Cardiac muscle cell (in vitro differentiated cells and primary cell): ENCODE measurements at places on chromosomes 2 and 18. TPM values are rescaled to one million over a fixed set of nuclear protein-coding genes. Genes with fewer than 3 reads are reported as not detected.
A peak's percentile ranks its signal among the peaks of the same experiment; 100 is the strongest.

- DNase-seq: peak; percentile 76
- H3K36me3 ChIP-seq: no peaks in the 10 kb centered on the region
Observed at GRCh38 chr2:11698009-11698922, 28.3 kb upstream of the NTSR2 start.

GRCh38 chr2:176172007-176172894 is 15.1 kb downstream of the HOXD3 start:
- H3K36me3 ChIP-seq: no peaks in the 10 kb centered on the region
- DNase-seq: no peak
- H3K4me3 ChIP-seq: peak overlapping the region; percentile 10
- no peaks in the 10 kb centered on the region for H3K4me1 ChIP-seq

DNA sequence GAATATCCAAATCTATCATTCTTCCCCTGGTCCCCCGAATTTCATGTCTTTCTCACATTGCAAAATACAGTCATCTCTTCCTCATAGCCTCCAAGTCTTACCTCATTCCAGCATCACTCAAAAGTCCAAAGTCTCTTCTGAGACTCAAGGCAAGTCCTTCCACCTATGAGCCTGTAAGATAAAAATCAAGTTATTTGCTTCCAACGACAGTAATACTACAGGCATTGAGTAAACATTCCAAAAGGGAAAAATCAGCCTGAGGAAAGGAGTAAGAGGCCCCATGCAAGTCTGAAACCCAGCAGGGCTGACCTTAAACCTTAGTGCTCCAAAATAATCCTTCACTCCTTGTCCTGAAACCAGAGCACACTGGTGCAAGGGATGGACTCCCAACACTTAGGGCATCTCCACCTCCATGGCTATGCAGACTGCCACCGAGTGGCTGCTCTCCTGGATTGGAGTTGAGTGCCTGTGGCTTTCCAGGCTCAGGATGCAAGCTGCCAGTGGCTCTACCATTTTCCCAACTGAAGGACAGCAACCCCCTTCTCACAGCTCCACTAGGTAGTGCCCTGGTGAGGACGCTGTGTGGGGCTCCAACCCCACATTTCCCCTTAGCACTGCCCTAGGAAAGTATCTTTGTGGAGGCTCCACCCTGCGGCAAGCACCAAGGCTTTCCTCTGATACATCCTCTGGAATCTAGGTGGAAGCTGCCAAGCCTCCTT is 16.3 kb downstream of the DTNA start:
- H3K27ac ChIP-seq: no peak overlapping the region
- H3K4me3 ChIP-seq: no peak overlapping the region
- peaks cover 7% of the 10 kb centered on the region for H3K4me1 ChIP-seq
- no peak for DNase-seq
- no peaks in the 10 kb centered on the region for H3K27me3 ChIP-seq
- H3K36me3 ChIP-seq: no peaks in the 10 kb centered on the region

- no peak overlapping the region for H3K27ac ChIP-seq
- no peaks in the 10 kb centered on the region for H3K36me3 ChIP-seq
- no peak overlapping the region for H3K4me3 ChIP-seq
Observed at GRCh38 chr2:176063958-176064357, 19.8 kb downstream of the EVX2 start.

- H3K36me3 ChIP-seq: no peaks in the 10 kb centered on the region
- no peaks in the 10 kb centered on the region for H3K4me1 ChIP-seq
- H3K27me3 ChIP-seq: no peaks in the 10 kb centered on the region
- H3K4me3 ChIP-seq: no peak overlapping the region
- no peak for DNase-seq
Observed at GRCh38 chr2:15756882-15757819, 165.5 kb downstream of the DDX1 start.

- no peaks in the 10 kb centered on the region for H3K27me3 ChIP-seq
- H3K4me1 ChIP-seq: no peaks in the 10 kb centered on the region
- no peak overlapping the region for H3K27ac ChIP-seq
- H3K4me3 ChIP-seq: no peak overlapping the region
- DNase-seq: peak; percentile 37
Observed at GRCh38 chr2:172211512-172211911, 108.8 kb upstream of the DLX2 start.

DNA sequence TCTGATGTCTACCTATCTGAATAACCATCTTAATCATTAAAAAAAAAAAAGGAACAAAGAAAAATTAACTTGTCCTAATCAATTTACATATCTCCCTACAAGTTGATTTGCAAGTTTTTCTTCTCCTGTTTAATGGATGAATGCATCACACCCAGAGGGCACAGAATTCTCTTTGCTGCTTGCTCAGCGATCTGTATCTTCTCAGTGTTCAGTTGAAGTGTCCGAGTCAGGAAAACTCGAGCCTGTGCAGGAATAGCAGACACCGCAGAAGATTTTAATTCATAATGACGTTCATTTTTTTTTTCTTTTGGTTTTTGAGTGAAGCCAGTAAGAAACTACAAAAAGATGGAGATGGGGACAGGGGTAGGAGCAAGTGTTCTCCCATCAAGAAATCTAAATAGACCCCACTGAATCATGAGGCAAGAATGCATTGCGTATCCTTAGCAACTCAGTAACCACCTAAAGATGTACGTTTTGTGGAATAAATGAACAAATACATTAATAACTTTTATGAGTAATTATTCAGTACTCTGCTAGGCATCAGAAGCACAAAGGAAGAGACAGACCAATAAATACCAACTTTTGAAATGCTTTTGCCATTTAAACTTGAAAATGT is 675.5 kb downstream of the LRP1B start:
- no peaks in the 10 kb centered on the region for H3K27me3 ChIP-seq
- H3K4me1 ChIP-seq: no peaks in the 10 kb centered on the region
- no peak overlapping the region for H3K4me3 ChIP-seq
- H3K27ac ChIP-seq: no peak overlapping the region
- DNase-seq: no peak

GRCh38 chr2:193868833-193869232 is 1674.1 kb upstream of the TMEFF2 start:
- H3K4me1 ChIP-seq: no peaks in the 10 kb centered on the region
- no peak overlapping the region for H3K27ac ChIP-seq
- H3K4me3 ChIP-seq: no peak overlapping the region
- DNase-seq: no peak
- H3K36me3 ChIP-seq: no peaks in the 10 kb centered on the region
- H3K27me3 ChIP-seq: no peaks in the 10 kb centered on the region

DNA sequence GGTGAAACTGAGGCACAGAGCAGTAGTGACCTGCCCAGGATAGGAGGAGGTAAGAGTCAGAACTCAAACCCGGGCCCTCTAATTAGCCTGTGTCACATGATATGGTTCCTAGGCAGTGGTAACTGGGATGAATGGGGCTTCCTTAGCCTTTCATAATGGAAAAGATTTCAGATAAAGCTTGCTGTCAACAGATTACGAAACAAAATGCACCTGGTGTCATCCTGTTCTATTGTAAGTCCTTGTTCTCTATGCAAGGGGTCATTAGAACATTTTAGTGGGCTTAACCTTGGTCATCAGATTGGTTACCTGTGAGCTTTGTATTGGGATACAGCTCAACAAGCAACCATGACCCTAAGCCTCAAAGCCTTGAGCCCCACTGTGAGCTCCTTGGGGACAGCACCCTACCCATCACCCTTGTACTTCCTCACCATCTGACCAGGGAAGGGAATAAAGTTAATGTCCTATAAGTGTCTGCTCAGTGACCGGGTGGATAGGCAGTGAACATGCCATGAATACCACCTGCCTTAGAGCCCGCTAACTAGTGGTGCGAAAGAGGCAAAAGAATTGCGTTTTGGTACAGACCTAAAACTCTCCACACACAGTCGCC is 70.3 kb upstream of the RMDN2 start:
- no peak overlapping the region for H3K4me3 ChIP-seq
- no peak overlapping the region for H3K27ac ChIP-seq
- DNase-seq: no peak
- H3K36me3 ChIP-seq: no peaks in the 10 kb centered on the region
- peaks cover 29% of the 10 kb centered on the region for H3K4me1 ChIP-seq

DNA sequence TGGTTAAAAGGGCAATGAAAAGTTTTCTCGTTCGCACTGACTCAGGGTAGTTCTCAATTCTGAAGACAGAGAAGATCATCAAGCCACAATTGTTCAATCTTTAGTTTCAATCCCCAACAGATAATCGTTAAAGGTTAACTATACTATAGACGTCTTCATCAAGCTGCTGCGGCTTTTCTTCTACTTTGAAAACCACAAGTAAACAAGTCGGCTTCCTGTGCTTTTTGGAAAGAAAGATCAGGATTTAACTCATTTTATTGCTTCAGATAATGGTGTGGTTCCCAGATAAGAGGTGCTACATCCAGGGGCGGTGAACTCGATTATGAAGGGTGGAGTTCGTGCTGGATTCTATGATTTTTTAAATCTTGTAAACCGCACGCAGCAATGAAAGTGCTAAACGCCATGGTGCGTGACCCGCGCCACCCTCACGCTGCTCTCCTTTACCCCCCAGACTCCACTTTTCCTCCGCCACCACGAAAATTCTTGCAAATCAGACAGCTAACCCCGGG is 545 bp upstream of the CDCA7 start:
- peak overlapping the region; percentile 58 for H3K4me3 ChIP-seq
- peak overlapping the region; percentile 98 for H3K27ac ChIP-seq
- H3K27me3 ChIP-seq: no peaks in the 10 kb centered on the region
- DNase-seq: no peak
- no peaks in the 10 kb centered on the region for H3K36me3 ChIP-seq

GRCh38 chr2:207162316-207162715 is 3.4 kb downstream of the KLF7 start:
- peak; percentile 39 for DNase-seq
- no peaks in the 10 kb centered on the region for H3K27me3 ChIP-seq
- H3K36me3 ChIP-seq: peaks cover 3% of the 10 kb centered on the region

The GCC2 gene
- total RNA-seq: 6.6 and 16.1 TPM in 2 replicates

The TDRD15 gene
- not detected in 2 replicates for total RNA-seq

The MITD1 gene
- 14.4 and 25.1 TPM in 2 replicates for total RNA-seq

The TRIM54 gene
- 53.1 and 65.9 TPM in 2 replicates for total RNA-seq
